ENCODE measurements at places on chromosomes 2 and 18. TPM values are rescaled to one million over a fixed set of nuclear protein-coding genes. Genes with fewer than 3 reads are reported as not detected.
A peak's percentile ranks its signal among the peaks of the same experiment; 100 is the strongest.

GRCh38 chr2:226215902-226216503, 583.6 kb downstream of the IRS1 start:
- DNase-seq: peak; percentile 80

- DNase-seq: no peak
These were observed 218.1 kb downstream of the TWIST2 start for GRCh38 chr2:239065962-239066361.

TDRD15 gene
- total RNA-seq: not detected

GRCh38 chr2:109392816-109393661, 220.7 kb downstream of the SEPTIN10 start:
- no peak for DNase-seq

REG1B gene
- total RNA-seq: not detected

LRRC30 gene
- not detected for total RNA-seq

CTNNA2 gene
- total RNA-seq: not detected

DNA sequence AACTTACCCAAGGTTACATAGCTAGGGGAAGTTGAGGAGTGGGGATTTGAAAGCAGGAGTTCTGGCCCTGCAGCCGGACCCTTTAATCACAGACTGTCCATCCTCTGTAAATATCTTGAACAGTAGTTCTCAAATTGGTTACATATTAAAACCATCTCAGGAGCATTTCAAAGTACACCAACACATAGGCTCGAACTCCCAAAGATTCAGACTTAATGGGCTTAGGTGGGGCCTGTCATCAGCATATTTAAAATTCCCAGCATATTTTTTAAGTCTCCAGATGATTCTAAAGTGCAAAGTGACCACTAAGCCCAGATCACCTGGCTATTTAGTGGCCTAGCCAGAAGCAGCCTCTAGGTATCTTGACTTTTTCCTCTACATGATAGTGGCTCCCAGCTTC, 192.2 kb downstream of the ZNF385B start:
- DNase-seq: no peak

DNA sequence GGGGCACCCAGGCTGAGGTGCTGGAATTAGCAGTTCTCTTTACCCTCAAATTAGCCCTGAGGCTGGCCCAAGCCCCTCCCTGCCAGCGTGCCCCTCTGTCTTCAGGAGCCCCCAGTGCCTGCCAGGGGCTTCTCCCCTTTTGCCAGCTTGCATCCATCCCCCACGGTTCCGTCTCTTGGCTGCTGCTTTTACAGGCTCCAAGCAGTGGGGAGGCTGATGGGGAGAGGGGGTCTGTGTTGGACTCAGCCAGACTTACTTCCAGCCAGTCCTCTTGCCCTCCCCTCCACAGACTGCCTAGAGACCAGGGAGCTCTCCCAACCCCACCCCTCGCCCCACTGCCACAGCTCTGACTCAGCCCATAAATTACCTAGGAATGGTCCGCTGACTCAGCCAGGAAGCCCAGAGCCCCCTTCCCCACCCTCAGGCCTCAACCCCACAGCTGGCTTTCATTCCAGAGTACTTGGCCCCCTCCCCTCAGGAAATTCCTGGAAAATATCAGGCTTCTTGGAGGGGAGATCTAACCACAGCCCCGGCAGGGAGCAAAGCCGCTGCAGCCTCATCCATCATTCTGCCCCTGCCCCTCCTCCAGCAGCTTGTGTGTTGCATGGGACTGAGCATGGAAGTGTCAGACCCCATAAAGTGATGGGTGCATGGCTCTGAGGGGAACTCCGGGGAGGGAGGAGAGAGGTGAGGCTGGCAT, 184.6 kb downstream of the ZFP36L2 start:
- DNase-seq: no peak

DNA sequence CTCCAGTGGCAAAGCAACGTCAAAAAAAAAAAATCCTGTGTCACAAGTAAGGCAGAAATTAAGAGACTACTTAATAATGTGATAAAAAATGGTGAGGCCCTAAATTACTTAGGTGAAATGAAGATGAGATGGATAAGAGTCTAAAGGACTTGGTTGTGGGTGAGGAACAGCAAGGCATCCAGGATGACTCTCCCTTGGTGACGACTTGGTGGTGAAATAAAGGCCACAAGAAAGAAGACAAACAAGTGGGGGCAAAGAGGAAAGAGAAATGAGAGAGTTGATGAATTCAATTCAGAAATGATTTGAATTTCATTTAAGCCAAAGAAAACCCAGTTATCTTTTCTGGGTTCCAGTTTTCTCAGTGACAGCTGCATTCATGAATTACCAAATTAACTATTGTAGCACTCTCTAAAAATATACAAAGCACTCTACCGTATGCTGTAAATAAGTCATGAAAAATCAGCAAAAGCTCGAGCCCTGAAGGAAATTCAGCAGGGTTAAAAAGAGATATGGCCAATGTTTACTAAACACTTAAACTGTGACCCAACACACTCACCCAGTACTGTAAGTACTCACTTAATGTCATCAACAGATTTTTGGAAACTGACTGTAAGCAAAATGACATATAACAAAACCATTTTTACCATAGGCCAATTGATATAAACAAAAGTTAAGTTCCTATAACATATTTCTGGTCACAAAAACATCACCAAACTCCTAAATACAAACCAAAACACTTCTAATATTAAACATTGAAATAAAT, 1.4 kb downstream of the METTL8 start:
- DNase-seq: no peak

- DNase-seq: no peak
These were observed 185.2 kb downstream of the ALPK2 start for GRCh38 chr18:58443671-58444070.

GRCh38 chr2:50963734-50964133, 68.2 kb downstream of the NRXN1 start:
- DNase-seq: no peak

DNA sequence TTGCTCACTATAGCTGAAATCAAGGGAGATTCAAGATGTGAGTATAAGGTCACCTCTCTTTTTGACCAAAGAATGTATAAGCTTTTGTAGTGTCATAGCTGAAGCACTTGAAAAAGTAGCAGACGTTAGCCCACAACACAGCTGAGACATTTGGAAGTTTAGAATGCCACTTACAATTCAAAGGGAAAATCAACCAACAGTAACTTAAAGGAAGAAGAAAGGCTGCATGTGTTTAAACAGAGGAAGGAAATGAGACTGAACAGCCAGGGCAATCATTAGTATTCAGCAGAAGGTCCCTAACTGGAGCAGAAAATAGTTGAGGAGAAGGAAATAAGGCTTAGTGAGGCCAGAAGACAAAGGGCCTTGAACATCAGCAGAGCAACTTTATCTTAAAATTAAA, 23.5 kb upstream of the SCG2 start:
- no peak for DNase-seq

DNA sequence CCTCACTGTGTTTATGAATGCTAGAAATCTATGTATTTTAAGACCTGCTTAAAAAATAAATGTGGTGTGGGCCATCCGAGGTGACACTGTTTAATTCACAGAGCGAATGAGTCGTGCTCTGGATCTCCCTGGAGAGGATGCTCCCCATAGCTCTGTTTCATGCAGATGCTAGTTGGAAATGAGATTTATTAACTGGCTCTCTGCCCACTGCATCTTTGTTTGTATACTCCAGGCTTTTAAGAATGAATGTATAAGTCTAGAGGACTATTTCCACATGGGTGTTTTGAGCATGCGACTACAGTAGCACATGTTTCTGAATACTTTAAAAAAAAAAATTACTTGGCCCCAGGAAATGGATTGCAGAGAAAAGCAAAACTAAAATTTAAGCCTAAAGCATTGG, 3.9 kb downstream of the MAPRE2 start:
- peak; percentile 28 for DNase-seq

- DNase-seq: no peak
These were observed 167.4 kb downstream of the RNF144A start for GRCh38 chr2:7084601-7085000.

C2orf80 gene
- total RNA-seq: not detected

IL1R1 gene
- 5.7 TPM for total RNA-seq

DNA sequence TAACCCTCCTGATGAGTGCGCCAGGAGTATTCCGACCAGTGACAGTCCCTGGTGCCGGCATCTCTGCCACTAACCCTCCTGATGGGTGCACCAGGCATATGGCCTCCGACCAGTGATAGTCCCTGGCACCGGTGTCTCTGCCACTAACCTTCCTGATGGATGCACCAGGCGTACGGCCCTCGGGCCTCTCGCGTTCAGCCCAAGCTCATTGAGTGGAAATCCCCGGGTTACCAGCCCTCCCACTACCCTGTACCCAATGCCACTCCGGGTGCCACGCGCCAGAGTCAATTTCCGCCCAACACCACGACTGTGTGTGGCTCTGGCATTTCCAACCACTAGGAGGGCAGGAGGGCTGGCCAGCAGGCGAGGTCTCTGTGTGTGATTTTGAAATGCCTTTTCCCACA, 11.7 kb upstream of the GPC1 start:
- no peak for DNase-seq

CABLES1 gene
- 0.38 TPM for total RNA-seq

GRCh38 chr2:166134252-166135151, 6.7 kb upstream of the SCN1A start:
- DNase-seq: no peak

- no peak for DNase-seq
These were observed 15.4 kb upstream of the WIPF1 start for GRCh38 chr2:174612970-174613369.

DNA sequence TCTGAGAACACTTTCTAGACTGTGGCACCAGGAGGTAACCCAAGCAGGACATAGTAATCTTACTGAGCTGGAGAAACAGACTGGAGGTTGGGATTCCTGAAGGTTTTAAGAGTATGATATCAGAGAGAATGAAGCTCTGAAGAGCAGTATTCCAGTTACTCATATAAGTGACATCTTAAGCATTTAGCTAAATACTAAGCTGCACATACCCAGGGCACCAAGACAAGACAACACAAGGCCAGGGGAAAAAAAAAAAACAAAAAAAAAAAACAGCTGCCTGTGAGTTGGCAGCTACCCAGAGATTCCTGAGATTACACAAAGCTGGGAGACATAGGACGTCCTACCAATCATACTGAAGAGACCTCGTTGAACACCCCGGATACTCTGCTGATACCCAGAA, 175.8 kb downstream of the SRBD1 start:
- no peak for DNase-seq

DNA sequence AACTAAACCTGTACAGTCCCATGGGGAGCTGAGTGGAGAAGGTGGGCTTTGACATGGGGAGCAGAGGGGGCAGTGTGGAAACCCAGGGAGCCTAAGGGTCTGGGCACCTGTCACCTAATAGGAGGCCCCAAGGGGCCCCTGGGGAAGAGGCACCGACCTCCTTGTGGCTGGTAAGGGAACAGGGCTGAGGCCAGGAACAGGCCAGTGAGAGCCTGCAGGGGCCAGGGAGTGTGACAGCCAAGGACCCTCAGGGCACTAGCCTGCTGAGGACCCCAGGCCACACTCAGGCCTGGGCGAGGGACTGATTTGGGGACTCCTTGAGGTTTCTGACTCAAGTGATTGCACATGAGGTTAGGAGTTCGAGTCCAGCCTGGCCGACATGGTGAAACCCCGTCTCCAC, 24.5 kb upstream of the ALPP start:
- peak; percentile 1 for DNase-seq

GRCh38 chr2:162607915-162608314, 230.7 kb downstream of the KCNH7 start:
- no peak for DNase-seq

GRCh38 chr2:136029149-136029548, 43.7 kb upstream of the DARS1 start:
- DNase-seq: no peak

GRCh38 chr2:105395691-105396090, 3.2 kb downstream of the FHL2 start:
- no peak for DNase-seq

DNA sequence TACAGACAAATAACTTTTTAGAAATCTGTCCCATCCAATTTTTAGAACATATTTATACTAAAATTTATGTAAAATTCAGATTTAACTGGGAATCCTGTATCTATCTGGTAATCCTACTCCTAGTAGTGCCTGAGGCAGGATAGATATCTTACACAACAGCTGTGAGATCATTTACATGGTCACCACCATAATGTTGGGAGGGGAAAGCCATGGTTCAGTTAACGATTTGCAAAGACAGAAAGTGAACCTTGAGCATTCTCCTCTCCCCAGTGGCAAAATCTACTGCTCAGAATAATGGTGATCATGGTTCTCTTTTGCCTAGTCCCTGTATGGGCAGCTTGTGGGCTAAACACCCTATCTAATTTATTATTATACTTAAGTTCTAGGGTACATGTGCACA, 7.7 kb upstream of the TMEM247 start:
- no peak for DNase-seq

DNA sequence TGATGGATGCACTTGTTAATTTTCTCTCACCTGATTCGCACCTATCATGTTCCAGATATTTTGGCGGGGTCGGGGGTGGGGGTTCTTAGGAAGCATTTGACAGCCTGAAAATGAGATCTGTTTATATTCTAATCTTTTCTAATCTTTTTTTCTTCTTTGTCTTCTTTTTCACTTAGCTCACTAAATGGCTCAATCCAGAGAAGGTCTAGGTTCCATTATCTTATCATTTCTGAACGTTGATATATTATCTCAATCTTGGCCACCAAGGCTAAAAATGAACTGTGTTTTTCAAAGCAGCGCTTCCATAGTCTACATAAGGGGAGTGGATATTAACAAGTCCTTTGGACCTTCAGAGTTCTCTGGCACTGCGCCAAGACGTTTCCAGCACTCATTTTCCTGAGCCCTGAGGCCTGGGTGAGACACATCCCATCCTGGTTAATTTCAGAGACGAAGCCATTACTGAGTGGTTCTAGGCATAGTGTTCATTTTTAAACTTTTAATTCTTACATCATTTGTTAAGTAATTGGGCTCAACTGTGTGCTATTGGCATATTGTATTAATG, 229.0 kb downstream of the SOX11 start:
- DNase-seq: no peak

DNA sequence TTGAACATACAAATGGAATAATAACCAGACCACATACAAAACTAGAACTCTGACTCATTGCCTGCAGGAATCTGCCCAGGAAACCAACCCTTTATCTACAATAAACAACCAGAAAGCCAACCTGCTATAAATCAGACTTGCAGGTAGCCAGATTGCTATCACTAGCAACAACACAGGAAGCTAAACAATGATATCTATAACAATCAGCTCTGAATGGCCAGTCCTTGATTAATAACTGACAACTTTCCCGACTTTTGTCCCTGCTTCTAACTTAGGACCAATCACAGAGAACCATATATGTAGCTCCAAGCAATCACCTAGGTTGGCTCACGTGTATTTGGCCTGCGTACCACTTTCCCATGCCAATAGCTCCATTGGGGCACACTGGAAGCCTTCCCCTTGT, 470.8 kb downstream of the RIT2 start:
- DNase-seq: no peak

ANKRD44 gene
- total RNA-seq: 87.8 TPM

OTOS gene
- total RNA-seq: not detected

CPO gene
- not detected for total RNA-seq

COL3A1 gene
- total RNA-seq: not detected

DNA sequence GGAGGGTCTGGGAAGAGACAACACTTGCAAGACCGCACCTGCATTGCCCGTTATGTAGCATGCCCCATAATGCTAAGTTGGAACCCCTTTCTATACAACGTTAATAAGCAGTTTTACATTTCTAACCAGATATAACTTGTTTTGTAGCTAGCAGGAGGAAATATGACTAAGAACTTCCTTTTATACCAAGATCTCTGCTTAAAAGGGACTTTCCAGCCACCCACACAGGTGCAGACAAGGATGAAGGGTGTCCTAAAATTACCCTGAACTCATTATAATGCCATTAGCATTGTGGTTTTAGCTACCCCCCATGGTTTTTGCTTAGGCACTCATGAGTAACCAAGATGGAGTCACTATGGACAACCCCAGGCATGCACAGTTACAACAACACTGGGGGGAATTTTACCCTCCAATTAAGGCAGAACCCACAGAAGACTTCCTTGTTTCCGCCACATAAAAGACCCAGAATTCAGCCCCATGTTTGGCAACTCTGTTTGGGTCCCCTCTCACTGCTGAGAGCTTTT, 362.8 kb downstream of the CBLN2 start:
- DNase-seq: peak; percentile 14

All from activated naive CD4-positive, alpha-beta T cell treated with anti-CD3 and anti-CD28 coated beads for 36 hours (primary cell).